Heart left ventricle (tissue), 16 donors: ENCODE measurements at places on chromosomes 16 and 17. TPM values are rescaled to one million over a fixed set of nuclear protein-coding genes. Genes with fewer than 3 reads are reported as not detected.

The GAS7 gene
- polyA plus RNA-seq: 52.2 TPM

The SCNN1G gene
- 0.03 TPM for polyA plus RNA-seq

The ELP5 gene
- polyA plus RNA-seq: 33.5 TPM

The IL32 gene
- 60.2 TPM for polyA plus RNA-seq

The CES5A gene
- 0.10 TPM for polyA plus RNA-seq

The RPGRIP1L gene
- 0.69 TPM for polyA plus RNA-seq

The PRR35 gene
- not detected for polyA plus RNA-seq

The GRB7 gene
- polyA plus RNA-seq: 1.3 TPM

The ALOX12 gene
- not detected for polyA plus RNA-seq
